T-cell (primary cell): ENCODE measurements at places on chromosomes 2 and 18.

DNA sequence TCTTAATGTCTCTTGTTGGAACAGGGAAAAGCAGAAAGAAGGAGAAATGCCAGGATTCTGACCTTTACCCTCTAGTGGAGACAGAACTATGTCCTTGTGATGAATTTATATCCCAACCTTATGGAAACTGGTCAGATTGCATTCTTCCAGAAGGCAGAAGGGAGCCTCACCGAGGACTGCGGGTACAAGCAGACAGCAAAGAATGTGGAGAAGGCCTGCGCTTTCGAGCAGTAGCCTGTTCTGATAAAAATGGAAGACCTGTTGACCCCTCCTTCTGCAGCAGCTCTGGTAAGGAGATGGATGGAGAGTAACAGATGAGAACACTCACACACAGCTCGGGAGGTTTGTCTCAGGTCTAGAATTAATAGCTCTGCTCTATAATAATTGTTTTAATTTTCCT, 552.7 kb upstream of the HNMT start:
- DNase-seq: no peak

GRCh38 chr2:104858006-104858978, 4.4 kb downstream of the POU3F3 start:
- no peak for DNase-seq

- DNase-seq: no peak
Measured at GRCh38 chr2:133579274-133579673, 11.0 kb upstream of the NCKAP5 start.

DNA sequence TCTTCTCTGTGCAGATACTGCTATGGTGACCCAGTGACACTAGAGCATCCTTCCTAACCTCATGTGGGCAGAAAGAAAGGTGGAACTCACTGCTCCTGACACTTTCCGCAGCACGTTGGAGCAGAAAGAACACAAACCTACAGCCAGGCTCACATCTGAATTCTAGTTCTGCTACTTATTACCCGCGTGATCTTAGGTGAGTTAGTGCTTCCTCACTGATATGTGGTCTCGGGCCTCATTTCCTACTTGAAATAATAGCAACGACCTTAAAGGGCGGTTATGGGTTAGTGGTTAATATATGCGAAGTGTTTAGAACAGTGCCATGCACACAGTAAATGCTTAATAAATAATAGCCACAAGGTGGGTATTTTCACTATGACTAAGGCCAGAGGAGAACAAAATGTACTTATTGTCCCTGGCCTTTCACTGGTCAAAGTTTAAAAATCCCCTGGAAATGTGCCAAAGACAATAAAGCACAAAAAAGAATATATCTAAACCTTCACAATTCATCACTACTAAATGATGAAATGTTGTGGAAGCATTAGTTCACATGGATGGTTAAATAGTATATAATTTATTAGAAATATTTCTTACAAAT, 66.6 kb downstream of the MYOM1 start:
- DNase-seq: no peak

- DNase-seq: no peak
Measured at GRCh38 chr18:6449213-6449612, 34.5 kb upstream of the L3MBTL4 start.

DNA sequence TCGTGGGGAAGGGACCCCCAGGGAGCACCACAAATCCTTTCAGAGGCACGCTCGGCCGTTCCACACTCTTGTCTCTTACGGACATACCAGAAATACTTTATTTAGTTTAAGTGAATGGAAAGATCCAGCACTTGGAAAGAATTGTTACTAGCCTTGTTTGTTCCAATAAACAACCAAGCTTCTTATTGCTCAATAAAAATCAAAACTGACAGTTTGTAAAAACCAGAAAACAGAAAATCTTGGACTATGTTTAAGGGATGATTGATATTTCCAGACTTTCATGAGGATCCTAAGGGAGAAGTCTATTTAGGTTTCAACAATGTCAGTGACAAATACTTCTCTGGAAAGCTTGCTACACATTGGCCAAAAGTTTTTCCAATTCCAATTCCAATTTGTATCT, 31.6 kb upstream of the CCBE1 start:
- no peak for DNase-seq

- no peak for DNase-seq
Measured at GRCh38 chr2:3557639-3558204, 411 bp downstream of the RNASEH1 start.

DNA sequence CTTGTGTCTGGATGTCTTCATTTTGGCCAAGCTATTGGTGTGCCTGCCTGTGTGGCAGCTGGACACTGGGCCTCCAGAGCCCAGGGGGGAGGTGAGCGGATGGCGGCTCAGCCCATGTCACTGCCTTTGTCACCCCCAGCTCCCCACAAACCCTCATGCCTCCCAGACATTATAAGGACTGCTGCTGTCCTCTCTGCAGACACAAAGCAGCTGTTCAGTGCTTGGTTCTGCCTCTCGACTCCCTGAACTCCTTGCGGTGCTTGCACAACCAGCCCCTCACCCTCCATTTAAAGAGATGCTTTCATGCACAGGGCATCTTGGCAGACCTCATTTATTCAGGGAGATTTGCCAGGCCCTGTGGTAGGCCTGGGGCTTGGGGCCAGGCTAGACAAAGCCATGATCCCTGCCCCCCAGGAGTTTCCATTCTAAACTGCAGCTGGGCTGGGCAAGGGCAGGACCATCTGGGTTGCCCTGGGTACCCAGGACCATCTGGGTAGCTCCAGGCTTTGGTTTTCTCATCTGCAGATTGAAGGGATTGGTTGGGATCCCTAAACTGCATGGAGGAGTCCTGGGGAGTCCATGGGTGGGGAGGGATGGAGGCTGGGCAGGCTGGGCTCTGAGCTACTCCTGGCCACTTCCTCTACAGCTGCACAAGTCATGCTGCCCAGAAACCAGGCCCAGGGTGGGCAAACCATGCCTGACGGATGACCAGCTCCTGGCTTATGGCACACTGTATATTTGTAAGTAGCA, 168.5 kb downstream of the CELF4 start:
- no peak for DNase-seq

DNA sequence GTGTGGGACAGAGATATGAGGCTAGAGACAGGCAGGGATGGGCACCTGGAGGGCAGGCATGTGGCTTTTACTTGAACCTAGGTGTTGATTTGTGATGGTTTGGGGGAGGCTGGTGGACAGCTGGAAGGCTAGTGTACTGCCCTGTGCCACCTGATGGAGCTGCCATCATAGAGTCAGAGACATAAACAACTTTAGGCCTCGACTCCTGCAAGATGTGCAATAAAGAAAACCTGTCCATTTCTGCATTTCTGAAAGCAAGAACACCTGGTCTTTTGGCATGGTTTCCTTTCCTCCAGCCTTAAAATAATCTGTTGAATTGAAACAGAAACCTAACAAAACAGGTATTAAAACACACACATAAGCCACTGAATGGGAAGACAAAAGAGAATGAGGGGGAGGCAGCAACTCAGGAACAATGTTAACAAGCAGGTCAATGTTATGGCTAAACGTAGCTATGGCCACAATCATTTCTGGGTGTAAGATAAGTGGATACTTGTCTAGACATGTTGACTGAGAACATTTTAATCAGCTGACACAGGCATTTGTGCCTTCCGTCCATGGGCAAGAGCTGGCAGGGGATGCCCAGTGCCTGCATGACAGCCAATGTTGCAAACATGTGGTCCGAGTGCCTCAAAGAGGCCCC, 87.8 kb downstream of the KCTD1 start:
- no peak for DNase-seq

DNA sequence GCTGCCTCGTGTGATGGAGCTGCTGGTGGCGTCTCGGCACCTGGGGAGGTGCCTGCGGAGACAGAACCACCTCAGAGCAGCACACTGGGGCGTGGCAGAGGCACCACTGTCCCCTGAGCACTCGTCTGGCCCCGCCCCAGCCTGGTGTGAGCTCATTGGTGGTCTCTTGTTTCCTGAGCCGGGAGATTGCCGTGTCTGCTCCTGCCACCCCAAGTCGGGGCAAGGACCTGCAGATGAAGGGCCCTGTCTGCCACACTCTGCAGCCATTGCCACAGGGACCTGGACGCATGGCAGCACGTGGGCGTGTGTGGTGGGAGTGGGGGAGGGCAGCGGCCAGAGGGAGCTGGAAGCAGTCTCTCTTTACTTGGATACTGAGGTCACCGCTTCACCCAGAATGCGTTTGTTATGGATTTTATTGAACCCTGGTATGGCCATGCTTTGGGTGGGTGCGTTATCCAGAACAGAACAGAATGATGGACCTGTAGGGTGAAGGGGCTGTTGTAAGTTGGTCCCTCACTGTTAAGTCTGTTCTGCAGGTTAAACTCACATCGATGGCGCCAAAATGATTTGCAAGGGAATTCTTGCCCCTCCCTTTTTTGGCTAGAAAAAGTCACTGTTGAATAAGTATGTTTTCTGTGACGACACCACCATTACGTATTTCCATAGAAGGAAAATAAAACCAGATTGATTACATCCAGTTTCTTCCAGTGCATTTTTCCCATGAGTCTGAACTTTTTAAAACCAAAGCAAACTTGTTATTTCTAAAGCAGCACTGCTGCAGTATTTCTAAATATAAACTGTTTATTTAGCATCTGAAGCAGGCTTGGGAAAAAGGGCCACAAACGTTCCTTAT, 92.0 kb downstream of the USP40 start:
- DNase-seq: no peak

GRCh38 chr18:79440316-79441110, 44.8 kb downstream of the NFATC1 start:
- no peak for DNase-seq

GRCh38 chr2:239765076-239765845, 259.9 kb downstream of the NDUFA10 start:
- no peak for DNase-seq
